IPS DF 6.9 (cell line): ENCODE measurements at places on chromosomes 16 and 17.

DNA sequence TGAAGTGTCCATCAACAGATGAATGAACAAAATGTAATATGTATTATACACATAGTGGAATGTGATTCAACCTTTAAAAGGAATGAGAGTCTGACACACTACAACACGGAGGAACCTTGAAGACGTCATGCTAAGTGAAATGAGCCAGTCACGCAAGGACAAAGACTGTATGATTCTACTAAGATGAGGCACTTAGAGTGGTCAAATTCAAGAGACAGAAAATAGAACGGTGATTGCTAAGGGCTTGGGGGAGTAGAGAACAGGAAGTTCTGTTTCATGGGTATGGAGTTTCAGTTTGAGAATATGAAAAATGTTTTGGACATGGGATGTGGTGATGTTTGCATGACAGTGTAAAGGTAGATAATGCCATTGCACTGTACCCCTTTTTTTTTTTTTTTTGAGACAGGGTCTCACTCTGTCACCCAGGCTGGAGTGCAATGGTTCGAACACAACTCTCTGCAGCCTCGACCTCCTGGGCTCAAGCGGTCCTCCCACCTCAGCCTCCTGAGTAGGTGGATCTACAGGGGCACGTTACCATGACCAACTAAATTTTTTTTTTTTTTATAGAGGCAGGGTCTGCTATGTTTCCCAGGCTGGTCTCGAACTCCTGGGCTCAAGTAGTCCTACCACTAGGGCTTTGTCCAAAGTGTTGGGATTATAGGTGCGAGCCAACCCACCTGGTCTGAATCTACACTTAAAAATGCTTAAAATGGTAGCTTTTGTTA, 2.9 kb upstream of the CCDC102A start:
- DNase-seq, result no peak

DNA sequence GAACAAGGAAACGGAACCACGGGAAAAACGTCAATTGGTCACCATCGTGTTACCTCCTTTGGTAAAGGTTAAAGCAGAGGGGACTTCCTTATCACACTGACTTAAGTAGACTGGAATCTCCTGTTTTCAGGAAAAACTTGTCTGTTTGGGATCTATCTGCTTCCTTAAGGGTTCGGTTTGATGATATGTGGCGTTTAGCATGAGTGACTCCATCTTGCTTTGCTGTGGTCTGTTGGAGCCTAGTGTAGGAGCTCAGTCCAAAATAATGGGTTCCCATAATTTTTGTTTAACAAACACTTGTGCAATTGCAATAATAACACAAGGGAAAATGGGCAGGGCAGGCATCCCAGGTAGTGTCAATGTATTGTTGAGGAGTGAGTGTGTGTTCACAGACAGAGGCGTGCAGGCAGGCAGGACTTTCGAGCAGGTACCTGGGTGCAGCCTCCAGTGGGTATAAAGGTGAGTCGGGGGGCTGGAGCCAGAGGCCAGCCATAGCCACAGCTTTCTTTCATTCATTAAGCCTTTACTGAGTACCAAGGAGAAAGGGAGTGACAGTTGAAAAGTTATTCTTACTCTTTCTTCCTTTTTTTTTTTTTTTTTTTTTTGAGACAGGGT, 4.3 kb upstream of the ENGASE start:
- DNase-seq, result no peak

DNA sequence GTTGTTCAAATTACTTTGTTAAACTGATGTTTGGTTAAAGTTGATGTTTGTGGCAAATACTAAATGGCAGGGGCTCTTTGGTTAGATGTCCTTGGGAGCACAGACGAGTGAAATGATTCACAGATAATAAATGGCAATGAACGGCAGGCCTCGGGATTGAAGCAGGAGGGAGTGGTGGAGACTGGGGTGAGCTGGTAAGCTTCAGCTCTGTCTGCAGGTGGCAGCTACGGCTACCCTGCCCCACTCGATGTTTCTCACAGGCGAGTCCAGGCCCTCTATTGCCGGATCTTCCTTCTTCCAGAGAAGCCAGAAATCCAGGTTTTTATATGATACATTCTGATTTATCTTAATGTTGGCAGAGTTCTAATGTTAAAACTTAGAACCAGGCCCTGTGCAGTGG, 144.8 kb upstream of the CACNG5 start:
- DNase-seq, result no peak

DNA sequence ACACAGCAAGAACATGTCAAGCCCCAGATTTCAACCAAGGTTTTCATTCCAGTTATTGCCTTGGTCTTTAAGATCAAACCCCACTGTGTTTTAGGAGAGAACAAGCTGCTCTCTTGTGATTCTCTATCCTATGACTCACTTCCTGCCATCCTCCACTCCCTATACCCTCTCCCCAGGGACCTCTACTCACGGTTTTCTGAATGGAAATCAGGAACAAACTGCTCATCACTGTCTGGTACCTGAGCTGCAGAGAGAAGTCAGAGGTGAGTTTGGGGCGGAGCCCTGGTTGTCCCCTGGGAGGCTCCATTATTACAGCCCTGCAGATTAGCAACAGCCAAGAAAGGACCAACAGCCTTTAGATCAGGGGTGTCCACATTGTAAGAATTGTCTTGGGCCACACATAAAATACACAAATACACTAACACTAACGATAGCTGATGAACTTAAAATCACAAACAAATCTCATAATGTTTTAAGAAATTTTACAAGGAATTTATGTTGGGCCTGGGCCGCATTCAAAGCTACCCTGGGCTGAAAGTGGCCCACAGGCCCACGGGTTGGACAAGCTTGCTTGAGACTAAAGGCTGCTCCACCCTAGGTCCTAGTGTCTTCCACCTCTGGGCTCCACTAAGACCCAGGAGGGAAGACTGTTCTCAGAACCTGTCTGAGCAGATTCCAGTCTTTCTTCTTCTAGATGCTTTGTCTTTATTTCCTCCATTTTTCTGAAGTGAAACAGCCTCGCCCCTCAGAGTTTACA, 9.7 kb downstream of the ETV4 start:
- no peak for DNase-seq

GRCh38 chr17:21172846-21173245, 41.1 kb downstream of the TMEM11 start:
- no peak for DNase-seq

- DNase-seq, result no peak
These were observed 356.4 kb upstream of the GOT2 start for GRCh38 chr16:59090541-59090940.

DNA sequence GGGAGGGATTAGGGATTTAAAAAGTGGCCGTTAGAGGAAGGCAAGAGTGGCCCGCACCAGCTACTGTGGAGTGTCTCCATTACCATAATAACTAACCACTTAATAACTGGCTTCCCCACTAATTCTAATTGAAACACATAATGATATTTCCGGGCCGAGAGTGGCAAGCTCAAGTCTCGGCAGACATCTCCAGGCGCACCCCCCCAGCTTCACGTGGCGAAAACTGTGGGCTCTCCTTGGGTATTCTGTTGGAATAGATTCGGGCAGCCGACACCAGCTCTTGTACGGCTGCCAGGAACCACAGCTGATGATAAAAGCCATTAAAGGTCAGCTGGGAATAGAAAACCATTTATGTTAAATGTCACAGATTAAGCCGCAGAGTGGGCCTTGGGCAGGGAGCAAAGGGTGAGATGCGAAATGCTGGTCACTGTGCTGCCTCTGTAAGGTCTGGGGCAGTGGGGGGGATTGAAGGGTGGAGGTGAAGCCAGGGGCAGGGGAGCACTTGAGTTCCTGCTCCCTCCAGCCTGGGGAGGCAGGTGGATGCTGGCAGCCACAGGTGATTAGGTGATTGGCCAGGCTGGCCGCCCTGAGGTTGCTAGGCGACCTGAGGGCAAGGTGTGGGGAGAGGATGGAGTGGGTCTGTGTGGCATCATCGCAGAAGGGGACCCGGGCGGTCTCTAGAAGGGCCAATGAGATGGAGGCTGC, 115.6 kb upstream of the SDK2 start:
- no peak for DNase-seq

GRCh38 chr16:56792967-56793366, 63.0 kb downstream of the NUP93 start:
- DNase-seq, result no peak

DNA sequence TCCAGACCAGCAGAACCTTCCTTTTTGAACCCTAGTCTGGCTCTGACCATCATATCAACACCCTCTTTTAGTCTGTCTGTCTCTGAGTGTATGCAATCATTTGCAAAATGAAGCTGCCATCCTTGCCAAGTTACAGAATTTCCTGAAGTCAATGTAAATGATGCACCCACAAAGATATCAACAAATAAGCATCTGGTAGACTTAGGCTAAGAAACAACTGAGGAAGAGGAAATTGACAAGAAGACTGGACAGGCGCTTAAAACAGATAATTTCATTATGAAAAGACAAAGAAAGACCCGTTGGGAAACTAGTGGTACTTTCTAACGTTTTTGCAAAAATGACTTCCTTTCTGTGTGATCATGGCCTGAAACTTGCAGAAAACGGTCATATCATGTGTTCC, 24.7 kb upstream of the CIITA start:
- DNase-seq, result no peak

DNA sequence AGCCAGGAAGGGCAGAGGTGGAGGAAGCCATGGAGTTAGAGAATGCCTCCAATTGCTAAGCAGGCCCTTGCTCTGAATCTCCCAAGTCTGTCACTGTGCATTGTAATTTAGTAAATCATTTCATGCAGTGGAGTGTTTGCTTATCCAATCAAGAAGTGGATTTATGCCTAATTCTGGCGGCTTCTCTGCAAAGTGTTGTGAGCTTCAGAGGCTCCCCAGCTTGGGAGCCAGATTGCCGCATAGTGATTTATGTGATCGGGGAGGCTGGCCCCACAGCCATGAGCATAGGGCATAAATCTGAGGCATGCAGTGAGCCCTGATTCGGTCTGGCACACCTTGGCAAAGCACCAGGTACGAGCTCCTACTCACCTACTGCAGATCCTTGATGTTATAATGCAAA, 520.8 kb downstream of the HS3ST4 start:
- DNase-seq, result no peak

GRCh38 chr16:31876951-31877828, 3.6 kb downstream of the ZNF267 start:
- DNase-seq, result no peak

- no peak for DNase-seq
These were observed 416 bp downstream of the METTL26 start for GRCh38 chr16:635573-636205.

GRCh38 chr16:64615630-64616280, 506.1 kb downstream of the CDH11 start:
- DNase-seq, result no peak

GRCh38 chr17:50094243-50094752, 853 bp upstream of the PDK2 start:
- peak; percentile 77 for DNase-seq

DNA sequence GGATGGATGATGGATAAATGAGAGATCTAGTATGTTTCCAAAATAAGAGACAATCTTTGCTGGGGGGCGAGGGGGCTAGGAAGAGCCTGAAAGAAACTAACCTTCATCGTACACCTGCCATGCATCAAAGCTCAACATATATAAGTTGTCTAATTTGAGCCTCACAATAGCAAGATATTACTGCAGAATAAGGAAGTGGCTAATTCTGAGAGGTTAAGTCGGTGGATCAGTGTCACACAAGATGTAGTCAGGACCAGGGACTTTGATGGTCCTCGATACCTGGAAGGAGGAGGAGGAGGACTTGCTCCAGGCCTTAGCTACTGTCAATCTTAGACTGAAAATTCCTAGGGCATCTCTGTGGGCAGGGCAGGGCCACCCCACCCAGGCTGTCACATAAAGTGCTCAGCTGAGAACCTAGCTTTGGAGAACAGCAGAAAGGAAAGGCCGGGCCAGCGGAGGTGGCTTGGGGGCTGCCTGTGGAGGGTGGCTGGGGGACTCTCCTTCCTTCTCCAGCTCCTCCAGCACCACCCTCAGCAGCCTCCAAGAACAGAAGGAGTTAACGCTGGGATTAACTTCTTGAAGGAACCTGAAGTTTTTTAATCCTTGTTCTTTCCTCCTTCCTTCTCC, 460 bp upstream of the SLC13A2 start:
- no peak for DNase-seq

DNA sequence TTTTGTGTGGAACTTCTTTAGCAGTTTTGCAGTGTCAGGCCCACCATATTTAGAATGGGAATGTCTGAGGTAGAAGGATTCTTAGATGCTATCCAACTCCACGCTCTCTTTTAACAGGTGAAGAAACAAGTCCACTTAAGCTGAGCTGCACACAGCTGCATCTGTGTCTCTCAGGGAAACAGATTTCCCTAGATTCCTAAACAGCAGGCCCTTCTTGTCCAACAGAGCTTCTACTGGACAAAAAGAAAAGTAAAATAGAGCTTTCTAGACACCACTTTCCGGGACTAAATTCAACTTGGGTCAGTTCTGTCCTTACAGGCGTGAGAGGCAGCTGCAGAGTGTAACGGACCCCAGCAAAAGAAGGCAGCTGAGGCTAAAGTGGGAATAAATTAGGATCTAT, 51.7 kb downstream of the SNX11 start:
- no peak for DNase-seq

- no peak for DNase-seq
These were observed 308.1 kb upstream of the ZFHX3 start for GRCh38 chr16:73355981-73356380.

DNA sequence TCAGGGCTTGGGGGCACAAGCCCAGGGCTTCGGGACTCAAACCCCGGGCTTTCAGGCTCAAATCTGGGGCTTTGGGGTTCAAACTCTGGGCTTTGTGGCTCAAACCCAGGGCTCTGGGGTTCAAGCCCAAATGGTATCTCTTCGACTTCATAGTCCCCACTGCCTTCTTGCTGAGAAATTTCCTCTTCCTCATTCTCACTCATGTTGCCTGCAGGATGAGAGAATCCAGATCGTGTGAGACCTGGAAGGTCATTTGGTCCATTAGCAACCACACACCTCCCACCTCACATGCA, 576 bp downstream of the ZNF768 start:
- DNase-seq, result no peak

- no peak for DNase-seq
These were observed 25.0 kb upstream of the SBK1 start for GRCh38 chr16:28267356-28267755.

DNA sequence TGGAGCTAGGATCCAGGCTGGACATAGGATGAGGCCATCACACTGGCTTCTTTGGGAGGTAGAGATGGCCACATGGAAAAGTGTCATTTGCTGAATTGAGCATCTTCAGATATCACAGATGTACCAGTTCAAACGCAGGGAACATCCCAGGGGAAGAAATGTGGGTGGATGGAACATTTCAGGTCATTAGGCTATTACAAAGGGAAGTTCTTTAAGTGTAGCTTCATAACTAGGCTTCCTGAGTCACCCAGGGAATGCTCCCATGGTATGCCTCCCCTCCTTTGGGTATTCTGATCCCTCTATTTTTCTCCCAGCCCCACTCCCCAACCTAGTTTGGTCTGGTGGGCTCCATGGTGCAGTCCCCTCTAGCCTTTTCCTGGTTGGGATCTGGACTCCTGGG, 69.8 kb upstream of the IRX3 start:
- no peak for DNase-seq
